ENCODE measurements at places on chromosomes 1 and 21. TPM values are rescaled to one million over a fixed set of nuclear protein-coding genes. Genes with fewer than 3 reads are reported as not detected.

DNA sequence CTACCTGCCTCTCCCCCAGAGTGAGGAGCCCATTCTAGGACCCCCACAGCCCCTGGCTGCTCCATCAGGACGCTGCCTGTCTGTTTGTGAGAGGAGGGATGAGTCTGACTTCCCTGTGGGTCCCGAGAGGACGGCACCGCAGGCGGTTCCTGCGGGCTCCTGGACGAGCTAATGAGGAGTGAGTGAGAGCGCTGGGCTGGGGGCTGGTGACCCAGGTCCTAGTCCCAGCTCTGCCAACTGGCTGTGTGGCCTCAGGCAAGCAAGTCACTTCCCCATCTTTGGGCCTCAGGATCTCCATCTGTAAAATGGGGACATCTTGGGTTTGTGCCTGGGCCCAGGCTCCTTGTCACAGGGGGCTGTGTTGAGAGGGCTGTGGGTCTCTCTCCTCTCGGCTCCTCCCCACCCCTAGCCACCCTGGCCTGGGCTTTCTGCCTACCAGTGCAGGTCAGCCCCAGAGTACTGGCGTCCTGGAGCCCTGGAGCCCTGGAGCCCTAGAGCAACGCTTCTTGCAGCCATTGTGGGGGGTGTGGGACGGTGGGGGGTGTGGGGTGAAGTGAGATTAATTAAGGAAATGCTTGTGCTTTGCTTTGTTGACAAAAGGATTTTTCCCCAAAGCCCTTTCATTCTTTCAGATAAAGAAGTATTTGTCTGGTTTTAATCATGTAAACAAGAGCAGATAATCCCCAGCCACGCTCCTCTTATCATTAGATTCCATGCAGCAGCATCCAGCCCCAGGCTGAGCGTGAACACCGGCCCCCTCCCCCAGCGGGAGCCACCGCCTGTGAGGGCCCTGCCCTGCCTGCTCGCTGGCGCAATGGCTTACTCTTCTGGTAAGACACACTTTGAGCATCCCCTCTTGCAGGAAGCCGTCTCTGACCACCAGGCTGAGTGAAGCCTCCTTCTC, 26.8 kb downstream of the SLC1A7 start:
- H3K4me1 ChIP-seq: peaks cover 16% of the 10 kb centered on the region
- H3K4me3 ChIP-seq: no peak overlapping the region
- no peaks in the 10 kb centered on the region for H3K36me3 ChIP-seq
- no peak for DNase-seq
- H3K27me3 ChIP-seq: no peaks in the 10 kb centered on the region

GRCh38 chr1:50976890-50977574, 7.0 kb downstream of the CDKN2C start:
- DNase-seq: peak; percentile 36
- no peak overlapping the region for H3K27ac ChIP-seq
- H3K36me3 ChIP-seq: no peaks in the 10 kb centered on the region
- peaks cover 9% of the 10 kb centered on the region for H3K4me1 ChIP-seq

GRCh38 chr1:61444288-61444687, 280.7 kb downstream of the TM2D1 start:
- H3K27ac ChIP-seq: peak overlapping the region; percentile 16
- no peaks in the 10 kb centered on the region for H3K27me3 ChIP-seq
- no peak overlapping the region for H3K4me3 ChIP-seq
- peak; percentile 71 for DNase-seq

- H3K4me1 ChIP-seq: no peaks in the 10 kb centered on the region
- H3K27me3 ChIP-seq: no peaks in the 10 kb centered on the region
- no peak overlapping the region for H3K4me3 ChIP-seq
- H3K36me3 ChIP-seq: no peaks in the 10 kb centered on the region
Observed at GRCh38 chr1:44724296-44724954, 6.5 kb downstream of the RNU5D-1 start.

DNA sequence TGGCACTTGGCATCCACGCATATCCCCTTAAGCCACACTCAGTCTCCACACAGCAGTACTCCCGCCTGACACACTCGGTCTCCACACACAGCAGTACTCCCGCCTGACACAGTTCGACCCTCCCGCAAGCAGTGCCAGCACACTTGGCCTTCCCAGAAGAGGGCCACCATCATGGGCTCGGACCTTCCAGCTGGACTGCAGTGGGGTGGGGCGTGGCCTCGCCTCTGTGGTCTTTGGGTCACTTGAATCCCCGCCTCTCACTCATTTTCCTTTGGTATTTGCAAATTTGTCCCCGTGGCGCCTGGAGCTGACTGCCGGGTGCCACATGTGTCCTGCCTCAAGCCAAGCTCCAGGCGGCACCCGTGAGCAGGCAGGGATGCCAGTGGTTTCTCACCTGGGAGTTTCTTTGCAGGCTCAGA, 63.7 kb downstream of the FAAP20 start:
- no peak for DNase-seq
- no peaks in the 10 kb centered on the region for H3K36me3 ChIP-seq
- H3K27ac ChIP-seq: no peak overlapping the region
- peaks cover 40% of the 10 kb centered on the region for H3K4me1 ChIP-seq

CFAP141 gene
- not detected for total RNA-seq

TRIM46 gene
- total RNA-seq: 0.22 TPM

All from muscle of leg (tissue), 16 donors.